SW480 (cell line): ENCODE measurements at places on chromosomes 16 and 17.

- peak; percentile 1 for DNase-seq
These were observed 162.8 kb upstream of the CDH11 start for GRCh38 chr16:65284626-65285025.

- DNase-seq, result no peak
These were observed 5.3 kb downstream of the NLK start for GRCh38 chr17:28047806-28048205.

GRCh38 chr17:42112552-42113176 lies at the start of gene DHX58:
DHX58 (minus strand) TSS chr17:42112714; CDS start chr17:42111892, 822 bp downstream.
- peak; percentile 33 for DNase-seq

GRCh38 chr17:44147812-44148211 lies 6.1 kb downstream of the HROB start:
- DNase-seq, result no peak

DNA sequence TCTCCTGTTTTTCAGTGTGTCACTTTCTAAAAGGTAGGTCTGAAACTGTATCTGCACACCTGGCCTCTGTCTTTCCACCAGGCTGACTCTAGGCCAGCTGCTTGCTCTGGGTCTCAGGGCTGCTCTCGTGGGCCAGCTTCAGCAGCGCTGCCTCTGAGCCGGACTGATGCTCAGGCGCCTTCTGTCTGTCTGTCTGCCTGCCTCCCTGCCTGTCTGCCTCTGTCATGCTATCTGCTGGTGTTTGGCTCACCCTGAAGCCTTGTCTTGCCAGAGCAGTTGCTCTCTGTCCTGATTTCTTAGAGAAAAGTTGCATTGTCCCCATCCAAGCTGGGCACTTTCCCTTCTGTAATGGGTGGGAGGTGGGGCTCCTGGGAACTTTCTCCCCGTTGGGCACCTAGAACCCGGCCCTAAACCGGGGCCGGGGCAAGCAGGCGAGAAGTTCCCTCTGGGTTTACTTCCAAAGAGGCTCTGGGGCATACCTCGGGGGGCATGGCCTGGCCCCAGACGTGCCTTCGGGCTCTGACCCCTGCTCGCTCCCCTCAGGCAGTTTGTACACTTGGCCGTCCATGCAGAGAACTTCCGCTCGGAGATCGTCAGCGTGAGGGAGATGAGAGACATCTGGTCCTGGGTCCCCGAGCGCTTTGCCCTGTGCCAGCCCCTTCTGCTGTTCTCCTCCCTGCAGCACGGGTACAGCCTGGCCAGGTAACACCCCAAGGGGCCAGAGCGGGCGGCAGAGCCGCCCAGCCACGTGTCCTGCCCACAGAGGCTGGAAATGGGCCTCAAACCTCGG lies 15.9 kb upstream of the ATP6V0C start:
- no peak for DNase-seq

- DNase-seq, result no peak
These were observed 59.1 kb downstream of the SNX20 start for GRCh38 chr16:50622029-50622428.

GRCh38 chr17:44971776-44972483 lies 3.8 kb upstream of the C1QL1 start:
- DNase-seq, result peak; percentile 41

DNA sequence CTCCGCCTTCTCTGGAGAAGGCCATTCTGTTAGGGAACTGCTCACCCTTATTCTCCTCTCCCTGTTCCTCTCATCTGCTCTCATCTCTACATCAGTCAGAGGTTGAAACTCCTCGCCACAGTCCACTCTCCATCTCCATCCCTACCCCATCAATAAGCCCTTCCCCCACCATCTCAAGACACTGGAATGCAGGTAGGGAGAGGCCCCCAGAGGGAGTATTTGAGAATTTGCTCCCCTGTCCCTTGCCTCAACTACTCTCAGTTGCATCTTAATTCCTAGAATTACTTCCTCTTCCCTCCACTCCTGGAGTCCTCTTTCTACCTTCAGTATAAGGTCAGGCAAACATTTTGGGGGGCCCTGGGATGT lies 2.0 kb upstream of the AATF start:
- no peak for DNase-seq

DNA sequence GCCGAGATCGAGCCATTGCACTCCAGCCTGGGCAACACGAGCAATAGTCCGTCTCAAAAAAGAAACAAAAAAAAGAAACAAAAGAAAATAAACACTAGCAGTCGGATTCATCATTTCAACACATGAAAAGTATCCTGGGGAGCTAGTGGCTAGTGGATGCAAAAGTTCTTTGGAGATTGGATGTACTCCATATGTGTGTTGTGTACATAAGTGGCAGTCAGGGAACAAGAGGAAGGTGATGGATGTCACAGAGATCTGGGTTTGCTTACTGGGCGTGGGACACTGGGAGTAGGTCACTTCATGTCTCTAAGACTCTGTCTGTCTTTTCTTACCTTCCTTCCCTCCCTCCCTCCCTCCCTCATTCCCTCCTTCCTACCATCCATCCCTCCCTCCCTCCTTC lies 35.4 kb downstream of the MRC2 start:
- DNase-seq, result no peak

- no peak for DNase-seq
These were observed 9.1 kb downstream of the WSCD1 start for GRCh38 chr17:6079155-6079888.

DNA sequence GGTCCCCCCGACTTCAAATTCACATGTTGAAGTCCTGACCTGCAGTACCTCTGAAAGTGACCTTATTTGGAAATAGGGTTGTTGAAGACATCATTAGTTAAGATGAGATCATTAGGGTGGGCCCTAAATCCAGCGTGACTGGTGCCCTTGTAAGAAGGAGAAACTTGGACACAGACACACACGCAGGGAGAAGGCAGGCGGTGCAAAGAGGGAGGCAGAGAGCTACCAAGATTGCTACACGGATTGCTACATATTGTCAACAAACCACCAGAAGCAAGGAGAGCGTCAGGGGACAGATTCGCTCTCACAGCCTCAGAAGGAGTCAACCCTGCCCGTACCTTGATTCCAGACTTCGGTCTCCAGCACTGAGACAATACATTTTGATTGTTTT lies 6.8 kb upstream of the WBP2 start:
- DNase-seq, result no peak

GRCh38 chr17:80663781-80664206 lies 119.2 kb downstream of the RPTOR start:
- no peak for DNase-seq

DNA sequence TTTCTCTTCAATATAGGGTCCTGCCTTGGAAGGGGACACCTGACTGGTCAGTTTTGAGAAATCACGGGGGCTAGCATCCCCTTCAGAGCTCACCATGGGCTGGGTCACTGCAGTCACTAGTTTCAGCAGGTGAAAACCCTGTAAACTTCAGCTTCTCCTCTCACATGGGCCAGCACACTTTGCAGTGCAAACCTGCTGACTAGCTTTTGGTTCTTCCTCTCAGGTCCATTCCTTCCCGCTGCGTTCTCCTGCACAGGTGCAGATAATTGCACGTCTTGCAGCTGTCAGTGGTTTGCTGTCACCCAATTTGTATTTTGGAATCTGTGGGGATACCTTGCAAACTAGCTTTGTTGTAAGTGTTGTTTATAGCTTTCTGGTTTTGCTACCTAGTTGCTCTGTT lies 95.1 kb downstream of the LYRM1 start:
- DNase-seq, result no peak

DNA sequence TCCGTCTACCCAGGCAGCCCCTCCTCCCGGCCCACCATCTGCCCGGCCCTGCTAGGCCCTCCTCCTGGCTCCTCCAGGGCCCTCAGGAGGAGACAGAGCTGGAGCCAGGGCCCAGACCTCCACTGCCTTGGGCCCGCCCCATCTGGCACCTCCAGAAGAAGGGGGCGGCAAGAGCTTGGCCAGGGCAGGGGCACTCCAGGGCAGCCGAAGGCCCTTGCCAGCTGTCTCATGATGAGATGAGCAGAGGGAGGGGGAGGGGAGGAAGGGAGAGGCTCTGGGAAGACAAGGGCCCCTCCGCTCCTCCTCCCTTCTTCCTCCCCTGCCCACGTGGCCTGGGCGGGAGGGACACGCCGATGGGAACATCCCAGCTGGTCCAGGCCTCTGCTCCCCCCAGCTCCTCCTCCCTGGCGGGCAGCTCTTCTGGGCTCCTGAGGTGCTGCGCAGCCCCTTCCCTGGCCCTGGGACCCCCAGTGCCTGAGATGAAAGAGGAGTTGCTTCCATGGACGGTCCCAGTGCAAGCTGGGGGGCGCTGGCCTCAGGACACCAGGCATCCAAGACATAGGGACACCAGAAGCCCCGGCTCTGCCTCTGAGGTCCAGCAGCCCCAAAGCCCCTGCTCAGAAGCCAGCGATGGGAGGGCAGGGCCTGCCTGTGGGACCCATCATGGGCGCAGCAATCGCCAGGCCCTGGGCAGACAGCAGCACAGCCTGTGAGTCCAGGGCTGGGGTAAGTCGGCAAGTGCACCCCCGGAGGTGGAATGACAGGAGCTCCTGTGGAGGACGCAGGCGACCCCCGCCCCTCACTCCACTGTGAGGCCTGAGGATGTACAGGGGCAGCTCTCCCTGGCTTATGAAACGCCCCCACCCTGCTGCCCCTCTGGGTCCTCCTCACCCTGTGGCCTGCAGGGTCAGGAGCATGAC lies 23.6 kb upstream of the ENPP7 start:
- no peak for DNase-seq

- peak; percentile 34 for DNase-seq
These were observed 12.8 kb downstream of the RECQL5 start for GRCh38 chr17:75654176-75654575.

DNA sequence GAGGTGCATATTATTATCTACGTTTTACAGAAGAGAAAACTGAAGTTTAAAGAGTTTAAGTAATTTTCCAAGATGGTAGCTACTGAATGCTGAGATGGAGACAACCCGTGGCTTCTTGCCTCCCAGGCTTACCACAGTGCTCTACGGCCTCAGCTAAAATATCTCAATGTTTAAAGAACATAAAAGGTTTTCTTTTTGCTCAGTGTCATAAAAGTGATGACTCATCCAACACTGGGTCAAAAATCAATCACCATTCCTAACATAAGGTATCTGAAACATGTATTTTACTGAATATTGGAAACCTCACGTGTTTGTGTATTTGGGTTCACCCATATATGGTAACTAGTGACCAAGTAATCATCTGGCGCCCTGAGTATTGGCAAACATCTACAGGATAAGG lies 18.4 kb downstream of the ABCA9 start:
- no peak for DNase-seq

GRCh38 chr16:86831366-86831765 lies 253.0 kb downstream of the FOXL1 start:
- no peak for DNase-seq

DNA sequence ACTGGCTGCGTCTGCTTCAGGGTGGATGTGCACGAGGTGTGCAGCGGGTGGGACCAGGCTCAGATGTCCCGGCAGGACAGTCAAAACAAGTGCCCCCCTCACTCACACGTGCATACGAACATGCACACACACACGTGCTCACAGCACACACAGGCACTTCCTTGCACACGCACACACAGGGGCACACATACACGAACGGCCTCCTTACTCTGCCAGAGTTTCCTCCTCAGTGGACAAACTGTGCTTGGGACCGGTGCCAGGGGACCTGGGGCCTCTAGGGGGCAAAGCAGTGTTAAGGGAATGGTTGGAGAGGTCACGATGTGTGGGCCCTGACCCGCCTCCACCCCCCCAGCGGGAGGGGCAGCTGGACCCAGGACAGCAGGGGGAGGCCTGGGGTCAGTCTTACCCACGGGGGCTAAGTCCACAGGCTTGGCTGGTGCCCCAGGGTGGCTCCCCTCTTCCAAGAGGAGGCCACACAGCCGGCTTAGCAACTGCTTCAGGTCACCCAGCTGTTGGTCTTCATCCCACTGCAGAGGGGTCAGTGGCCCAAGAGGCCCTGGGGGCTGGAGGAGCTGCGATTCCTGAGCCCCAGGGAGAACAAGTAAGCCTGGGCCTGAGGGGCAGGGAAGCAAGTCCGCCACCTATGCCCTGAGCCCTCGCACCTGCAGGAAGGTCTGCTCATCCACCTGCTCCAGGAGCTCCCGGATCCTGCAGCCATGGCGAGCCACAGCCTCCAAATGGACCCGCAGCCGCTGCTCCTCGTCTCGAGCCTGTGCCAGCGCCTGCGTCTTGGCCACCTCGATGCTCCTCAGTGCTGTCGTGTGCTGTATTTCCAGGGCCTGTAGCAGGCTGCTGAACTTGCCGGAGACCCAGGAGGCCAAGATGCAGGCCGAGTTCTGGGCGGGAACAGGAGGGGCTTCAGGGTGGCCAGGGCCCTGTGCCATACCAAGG lies 4.9 kb downstream of the TRIM65 start:
- DNase-seq, result no peak

GRCh38 chr17:4960279-4960922 lies 7.2 kb downstream of the SPAG7 start:
- no peak for DNase-seq

DNA sequence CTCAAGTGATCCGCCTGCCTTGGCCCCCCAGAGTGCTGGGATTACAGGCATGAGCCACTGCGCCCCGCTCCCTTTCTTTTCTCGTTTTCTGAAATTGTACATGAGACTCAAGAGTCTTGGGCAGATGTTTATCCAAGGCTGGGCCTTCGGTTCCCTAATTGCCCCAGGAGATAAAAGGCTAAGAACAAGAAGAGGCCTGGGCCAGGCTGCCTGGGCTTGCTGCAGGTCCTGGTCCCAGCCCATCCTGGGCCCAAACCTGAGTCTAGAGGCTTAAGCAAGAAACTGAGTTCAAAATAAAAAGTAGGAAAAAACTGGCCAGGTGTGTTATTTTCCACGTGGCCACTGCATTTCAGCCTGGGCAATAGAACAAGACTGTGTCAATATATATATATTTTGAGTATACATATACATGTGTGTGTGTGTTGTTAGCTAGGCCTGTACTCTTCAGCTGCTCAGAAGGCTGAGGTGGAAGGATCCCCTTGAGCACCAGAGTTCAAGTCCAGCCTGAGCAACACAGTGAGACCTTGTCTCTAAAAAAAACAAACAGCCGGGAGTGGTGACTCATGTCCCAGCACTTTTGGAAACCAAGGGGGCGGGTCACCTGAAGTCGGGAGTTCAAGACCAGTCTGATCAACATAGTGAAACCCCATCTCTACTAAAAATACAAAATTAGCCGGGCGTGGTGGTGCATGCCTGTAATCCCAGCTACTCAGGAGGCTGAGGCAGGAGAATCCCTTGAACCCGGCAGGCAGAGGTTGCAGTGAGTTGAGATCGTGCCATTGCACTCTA lies 6.8 kb upstream of the CLUH start:
- DNase-seq, result no peak

DNA sequence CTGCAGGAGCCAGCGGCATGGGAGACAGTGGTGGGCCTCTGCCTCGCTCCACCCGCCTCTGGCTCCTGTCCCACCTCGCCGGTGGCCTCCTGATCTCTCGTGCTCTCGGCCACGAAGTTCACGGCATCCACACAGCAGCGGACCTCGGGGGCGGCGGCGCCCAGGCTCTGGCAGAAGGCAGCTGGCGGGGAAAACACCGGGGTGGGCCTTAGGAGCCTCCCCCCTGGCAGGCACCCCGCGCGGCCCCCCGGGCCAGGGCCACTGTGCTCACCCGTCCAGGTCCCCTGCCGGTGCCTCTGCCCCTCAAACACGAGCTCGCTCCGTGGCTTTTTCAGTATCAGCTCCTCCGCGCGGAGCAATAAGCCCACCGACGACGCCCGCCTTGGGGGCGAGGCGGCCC lies 409 bp upstream of the C17orf107 start:
- DNase-seq, result no peak
